ENCODE measurements at places on chromosomes 7 and 10.

- DNase-seq: no peak
Observed at GRCh38 chr10:70323138-70323696, 39.4 kb upstream of the NPFFR1 start.

- DNase-seq: no peak
Observed at GRCh38 chr7:90455163-90456030, 14.0 kb upstream of the PTTG1IP2 start.

GRCh38 chr7:106871793-106872571 lies 6.9 kb downstream of the PIK3CG start:
- DNase-seq: no peak

DNA sequence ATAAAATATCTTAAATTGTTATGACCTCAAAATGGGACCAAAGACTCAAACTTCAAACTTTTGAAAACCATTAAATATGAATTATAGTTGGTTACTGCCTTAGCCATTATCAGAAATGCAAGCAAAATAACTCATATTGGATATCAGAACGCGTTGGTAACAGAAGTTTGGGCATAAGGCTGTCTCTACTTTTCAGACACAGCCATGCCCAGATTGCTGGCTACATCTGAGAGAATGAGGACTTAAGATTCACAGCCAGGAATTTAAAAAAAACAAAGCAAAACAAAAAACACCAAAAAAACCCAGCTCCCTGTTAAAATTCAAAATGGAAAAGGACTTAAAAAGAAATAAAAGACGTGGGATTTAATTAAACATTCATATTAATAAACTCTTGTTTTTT lies 161.6 kb downstream of the JMJD1C start:
- no peak for DNase-seq

- no peak for DNase-seq
Observed at GRCh38 chr10:119896937-119897770, 4.6 kb downstream of the SEC23IP start.

DNA sequence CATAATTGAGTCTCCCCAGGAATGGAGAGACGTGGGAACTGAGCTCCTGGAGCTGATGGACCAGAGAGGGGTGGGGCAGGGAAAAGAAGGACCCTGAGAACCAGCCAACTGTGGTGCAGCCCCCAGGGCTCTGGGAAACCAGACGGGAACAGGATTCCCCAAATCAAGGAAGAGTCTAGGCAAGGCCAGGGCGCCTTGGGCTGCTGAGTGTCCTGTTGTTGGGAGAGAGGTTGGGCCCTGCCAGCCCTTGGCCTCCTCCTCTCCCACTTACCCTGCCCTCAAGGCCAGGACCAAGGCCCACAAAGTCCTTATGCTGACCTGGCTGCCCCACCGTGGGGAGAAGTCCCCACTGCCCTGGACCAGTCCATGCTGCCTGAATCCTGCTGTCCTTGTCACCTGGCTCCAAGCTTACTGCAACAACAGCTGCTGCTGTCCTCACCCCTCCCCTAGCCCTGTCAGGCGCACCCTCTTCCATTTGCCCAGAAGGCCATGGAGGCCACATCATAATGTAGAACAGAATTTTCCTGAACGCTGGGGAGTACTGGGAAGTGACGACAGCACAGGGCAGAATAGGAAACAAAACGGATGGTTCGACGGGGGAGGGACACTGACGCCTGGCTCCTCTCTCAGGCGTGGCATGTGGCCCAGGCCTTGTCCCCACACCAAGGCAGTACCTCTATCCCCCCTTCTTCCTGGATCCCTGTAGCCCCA lies 132.9 kb upstream of the ZMIZ1 start:
- DNase-seq: no peak

- no peak for DNase-seq
Observed at GRCh38 chr10:63965846-63966245, 444.6 kb downstream of the REEP3 start.
